Inflammatory macrophage treated with lipopolysaccharide for 4 hours (primary cell): ENCODE measurements at places on chromosomes 1 and 21.

DNA sequence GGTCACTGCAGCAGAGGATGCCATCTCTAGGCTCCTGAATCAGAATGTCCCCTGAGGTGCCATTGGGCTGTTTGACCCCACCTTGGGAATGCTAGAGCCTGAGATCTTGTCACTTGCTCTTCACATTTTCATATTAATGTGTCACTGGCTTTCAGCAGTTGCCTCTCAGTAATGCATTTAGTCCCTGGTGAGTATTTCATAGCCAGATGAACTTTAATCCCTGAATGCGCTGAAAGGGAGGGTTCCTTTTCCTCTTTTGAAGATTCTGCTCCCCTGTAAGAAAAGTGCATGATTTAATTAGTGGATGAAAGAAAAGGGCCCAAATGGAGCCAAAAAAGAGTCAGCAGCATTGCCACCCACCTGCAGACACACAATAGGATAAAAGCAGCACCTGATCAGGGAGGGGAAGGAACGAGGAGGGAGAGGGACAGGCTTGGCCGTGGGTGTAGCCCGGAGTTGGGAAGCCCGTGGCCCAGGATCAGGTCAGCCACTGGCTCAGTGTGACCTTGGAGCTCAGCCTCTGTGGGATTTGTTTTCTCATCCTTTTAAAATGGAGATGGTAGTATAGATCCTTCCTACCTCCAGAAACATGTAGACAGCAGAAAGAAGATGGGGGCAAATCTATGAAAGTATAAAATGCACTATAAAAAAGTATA lies 31.1 kb downstream of the ROR1 start:
- DNase-seq, result no peak

GRCh38 chr1:224880593-224881307 lies 48.7 kb upstream of the DNAH14 start:
- no peak for DNase-seq

DNA sequence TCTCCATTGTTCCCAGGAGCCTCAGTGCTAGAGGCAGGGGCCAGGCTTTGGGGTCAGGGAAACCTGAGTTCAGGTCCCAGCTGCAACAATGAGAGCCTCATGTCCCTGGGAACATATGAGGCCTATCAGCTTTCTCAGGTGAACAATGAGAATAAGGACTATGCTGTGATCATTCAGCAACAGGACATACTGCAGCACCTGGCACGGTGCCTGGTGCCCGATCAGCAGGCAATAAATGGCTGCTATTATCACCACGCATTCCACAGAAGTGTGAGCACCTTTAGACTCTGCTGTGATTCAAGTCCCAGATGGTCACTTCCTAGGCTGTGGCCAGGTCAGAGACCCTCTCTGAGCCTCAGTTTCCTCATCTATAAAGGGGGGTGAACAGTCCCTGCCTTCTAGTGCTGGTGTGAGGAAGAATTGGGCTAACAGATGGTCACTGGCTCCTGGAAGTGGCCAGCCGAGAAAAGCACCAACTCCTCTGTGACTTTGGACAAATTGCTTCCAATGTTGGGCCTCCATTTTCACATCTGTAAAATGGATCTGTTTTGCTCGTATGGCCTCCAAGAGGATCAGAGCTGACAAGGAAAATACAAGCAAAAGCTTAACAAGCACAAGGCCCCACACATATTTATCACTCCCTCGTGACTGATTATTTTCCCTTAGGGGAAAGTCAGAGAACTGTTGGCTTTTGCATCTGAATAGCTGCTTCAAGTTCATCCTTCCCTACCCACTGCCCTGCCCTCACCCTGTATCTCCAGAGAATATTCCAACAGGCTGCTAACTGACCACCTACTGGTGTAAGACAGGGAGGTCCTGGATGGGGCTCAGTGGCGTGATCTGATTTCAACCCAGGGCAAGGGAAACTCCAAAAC lies 1.1 kb downstream of the SLC5A9 start:
- no peak for DNase-seq

DNA sequence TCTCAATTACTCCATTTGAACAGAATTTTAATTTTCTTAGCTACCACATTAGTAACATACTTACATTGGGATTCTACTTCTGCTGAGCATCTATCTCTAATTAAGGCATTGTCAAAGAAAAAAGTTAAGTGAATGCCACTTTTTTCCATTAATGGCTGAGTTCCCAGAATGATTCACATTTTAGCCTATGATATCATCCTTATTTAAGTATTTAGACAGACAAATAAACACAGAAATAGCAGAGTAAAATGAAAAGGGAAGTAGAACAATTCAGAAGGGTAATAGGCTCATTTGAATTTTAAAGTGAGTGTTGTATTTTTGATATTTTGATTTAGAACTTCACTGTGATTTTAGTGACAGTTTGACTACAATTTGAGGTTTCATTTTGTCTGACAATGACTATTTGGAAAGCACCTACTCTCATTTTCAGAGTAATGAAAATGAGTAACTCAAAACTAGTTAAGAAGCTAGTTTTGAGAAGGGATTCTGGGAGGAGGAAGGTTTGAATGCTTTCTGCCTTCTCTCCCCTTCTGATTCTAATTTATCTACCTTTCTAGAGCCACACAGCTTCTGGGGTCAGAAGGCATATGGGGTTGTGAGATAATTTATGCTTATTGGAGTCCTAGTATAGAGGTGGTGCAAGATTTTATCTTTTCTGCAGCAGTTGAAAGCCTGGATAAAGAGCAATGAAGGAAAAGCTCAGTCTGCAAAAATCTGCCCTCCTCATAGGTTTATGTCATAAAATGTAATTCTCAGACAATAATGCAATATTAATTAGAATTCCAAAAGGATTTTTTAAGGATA lies 15.5 kb downstream of the LYPLAL1 start:
- DNase-seq, result peak; percentile 78

DNA sequence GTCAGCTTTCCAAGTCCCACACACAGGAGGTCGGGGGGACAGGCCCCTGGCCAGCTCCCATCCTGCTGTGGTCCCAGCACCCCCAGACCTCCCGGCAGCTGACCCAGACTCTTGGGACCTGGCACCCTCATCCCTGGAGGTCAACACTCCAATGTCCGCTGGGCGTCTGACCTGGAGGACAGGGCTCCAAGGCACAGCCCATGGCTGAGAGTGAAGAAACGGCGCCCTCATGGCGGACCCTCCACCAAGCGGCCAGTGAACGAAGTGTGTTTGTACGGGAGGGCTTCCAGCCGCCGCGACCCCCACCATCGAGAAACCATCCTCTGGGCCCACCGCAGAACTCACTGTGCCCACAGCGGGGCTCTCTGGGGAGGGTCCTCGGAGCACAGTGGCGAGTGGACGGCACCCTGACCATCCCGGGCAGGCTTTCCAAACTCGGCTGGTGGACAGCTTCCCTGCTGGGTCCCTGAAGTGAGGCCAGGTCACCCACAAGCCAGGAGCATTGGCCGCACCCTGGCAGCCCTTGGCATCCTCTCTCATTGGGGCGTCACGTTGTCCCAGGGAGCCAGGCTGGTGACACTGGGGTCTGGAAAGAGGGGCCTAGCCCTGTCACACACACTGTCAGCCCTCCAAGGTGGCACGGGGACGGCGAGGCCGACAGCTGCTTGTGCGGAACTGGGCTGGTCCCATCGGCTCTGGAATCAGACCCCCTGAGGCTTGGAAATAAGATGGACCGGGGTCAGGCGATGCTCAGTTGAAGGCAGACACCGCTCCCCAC lies 47.8 kb upstream of the COL6A2 start:
- DNase-seq, result no peak

DNA sequence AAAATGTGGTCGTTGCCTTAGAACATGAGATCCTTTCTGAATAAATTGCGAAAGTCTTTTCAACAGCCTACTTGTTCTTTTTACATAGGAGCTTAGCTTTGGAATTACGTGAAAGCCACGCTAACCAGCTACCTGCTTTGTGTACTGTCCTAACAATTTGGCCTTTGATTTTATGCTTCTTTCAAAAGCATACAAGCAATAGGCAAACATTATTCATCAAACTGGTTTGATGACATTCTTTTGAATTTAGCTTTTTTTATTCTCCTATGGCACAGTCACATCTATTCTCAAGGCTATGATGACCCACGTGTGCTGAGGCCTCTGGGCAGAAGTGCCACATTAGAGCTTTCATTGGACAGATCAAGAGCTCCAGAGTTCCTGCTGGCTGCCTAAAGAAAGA lies 178.0 kb upstream of the DPT start:
- DNase-seq, result no peak

GRCh38 chr1:204830747-204831146 lies 39.9 kb upstream of the NFASC start:
- DNase-seq, result no peak

DNA sequence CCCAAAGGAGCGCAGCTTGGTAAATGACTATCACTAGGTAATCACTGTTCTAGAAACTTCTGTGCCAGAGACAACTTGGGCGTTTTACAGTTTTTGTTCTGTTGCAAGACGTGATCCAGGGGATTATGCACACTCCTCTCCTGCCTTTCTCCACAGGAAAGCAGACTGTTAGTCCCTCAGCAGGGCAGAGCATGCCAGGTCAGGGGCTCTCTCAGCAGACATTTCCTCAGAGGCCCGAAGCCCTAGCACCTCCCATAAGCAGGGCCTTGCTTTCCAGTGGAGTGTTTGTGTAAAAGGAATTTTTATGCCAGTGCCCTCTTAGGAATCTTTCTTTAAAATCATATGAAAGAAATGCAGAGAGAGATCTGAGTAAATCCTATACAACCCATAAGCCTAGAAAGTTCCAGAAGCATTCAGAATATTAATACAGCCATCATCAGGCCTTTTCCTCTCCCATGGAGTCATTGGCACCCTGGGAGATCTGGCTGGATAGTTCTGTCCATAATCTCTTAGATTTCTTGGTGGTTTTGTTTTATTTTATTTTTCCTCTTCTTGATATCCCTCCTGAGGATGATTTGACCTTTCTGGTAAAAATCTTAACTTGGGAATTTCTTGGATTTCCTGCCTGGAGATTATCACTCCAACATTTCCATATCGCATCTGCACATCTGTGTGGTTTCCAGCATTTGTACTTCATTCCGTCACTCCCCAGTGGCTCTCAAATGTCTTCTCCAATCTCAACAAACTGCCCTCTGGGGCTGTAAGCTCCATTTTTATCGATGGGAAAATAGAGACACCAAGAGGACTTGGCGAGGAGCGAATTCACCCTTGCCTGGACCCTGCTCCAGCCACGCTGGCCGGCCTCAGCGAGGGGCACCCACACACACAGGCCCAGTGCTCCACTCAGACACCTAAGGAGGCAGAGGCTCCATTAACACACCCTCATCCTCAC lies 116.1 kb downstream of the PSMG1 start:
- DNase-seq, result no peak
